ENCODE measurements at places on chromosomes 3 and 15. TPM values are rescaled to one million over a fixed set of nuclear protein-coding genes. Genes with fewer than 3 reads are reported as not detected.

The GLCE gene
- total RNA-seq: 19.0 TPM

The ACTC1 gene
- not detected for total RNA-seq

The ATP10A gene
- total RNA-seq: 1.8 TPM

The ASB14 gene
- total RNA-seq: not detected

The ADGRG7 gene
- not detected for total RNA-seq

The NSMCE3 gene
- 10.1 TPM for total RNA-seq

The BDH1 gene
- total RNA-seq: 10.1 TPM
